NCI-H1930 (cell line): ENCODE measurements at places on chromosomes 7 and 10.

DNA sequence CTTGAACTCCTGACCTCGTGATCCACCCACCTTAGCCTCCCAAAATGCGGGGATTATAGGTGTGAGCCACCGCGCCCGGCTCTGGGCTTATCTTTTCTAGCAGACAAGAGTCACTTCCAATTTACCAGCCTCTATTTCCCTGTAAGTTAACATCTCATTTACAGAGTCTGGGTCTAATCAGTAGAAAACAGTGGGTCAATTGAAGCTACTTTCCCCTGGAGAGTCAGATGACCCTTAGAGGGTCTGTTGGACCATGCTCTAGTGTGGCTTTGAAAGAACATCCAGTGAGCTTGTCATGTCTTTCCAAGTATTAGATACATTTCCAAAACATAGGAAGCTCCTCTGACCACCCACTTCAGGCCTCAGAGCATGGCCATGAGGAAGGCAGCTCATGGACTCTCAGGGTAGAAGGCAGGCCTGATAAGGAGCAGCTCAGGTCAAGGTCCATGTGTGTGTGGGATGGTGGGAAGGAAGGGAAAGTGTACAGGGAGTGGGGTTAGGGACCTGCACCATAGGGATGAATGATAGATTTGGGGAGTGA, 27.6 kb upstream of the RBM20 start:
- no peak for DNase-seq

DNA sequence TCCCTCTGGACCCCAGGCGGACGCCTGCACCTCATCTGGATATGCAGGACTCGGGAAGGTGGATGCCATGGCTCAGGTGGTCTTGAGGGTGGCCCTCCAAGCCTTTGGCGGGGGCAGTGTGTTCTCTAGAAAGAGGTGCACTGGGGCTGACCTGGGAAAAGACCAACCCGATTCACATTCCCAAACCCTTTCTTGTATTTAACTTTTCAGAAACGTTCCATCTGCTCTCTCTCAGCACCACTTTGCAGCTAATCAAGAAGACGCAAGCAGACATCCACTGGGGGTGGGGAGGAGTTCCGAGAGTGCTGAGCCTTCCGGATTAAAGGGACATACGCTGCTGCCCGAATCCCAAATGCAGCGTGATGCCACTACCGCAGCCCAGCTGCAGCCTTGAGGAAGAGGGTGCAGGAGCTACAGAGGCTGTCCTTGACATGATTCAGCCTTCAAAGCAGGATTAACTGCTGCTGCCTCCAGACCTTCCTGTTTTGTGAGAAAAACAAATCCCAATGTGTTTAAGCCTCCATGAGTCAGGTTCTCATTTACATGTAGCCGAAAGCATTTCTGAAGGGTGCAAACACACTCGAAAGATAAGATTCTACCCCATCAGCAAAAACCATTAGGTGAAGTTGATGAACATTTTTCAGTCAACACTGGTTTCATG, 39.9 kb downstream of the RBM17 start:
- no peak for DNase-seq

DNA sequence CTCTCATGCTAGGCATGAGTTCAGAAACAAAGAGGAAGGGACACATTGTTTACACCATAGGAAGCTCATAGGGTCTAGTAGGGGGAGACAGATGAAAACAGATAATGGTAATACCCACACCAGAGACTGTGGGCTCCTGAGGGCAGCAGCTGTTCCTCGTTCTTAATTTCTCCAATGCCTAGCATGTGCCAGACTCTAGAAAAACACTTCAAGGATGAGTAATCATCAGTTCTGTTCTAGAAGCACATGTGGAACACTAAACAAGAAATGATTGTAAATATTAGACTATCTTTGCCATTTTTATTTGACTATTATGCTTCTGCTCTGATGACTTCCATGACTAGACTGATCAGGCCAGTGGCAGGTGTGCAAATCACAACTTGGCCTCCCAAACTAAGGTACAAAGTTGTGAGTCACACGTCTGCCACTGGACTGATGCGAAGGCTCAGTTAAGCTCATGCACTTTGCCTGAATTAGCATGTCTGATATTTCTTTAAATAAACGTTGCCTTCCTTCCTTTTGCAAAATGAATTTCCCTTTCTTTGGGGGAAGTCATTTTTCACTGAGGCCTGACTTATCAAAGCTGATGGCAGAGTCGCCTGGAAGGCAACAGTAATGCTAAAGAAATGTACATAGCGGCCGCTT, 89.2 kb upstream of the FGL2 start:
- DNase-seq = no peak

DNA sequence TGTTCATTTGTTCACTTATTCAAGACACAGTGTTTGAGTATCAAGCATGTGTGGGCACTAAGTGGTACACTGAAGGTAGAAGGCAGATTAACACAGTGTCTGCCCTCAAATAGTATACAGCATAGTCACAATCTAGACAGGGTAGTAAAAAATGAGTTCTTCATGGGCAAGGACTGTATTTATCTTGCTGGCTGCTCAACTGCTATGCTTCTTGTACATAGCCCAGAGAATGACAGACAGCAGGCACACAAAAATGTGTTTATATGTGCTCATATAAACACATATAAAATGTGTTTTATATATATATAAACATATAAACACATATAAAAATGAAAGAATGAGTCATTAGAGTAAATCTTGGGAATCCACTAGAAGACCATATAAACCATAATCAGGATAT, 43.1 kb downstream of the TFEC start:
- no peak for DNase-seq

GRCh38 chr10:81026591-81026990, 488.9 kb downstream of the SH2D4B start:
- DNase-seq = no peak

- DNase-seq = no peak
Observed at GRCh38 chr10:16360001-16360400, 76.8 kb upstream of the PTER start.

DNA sequence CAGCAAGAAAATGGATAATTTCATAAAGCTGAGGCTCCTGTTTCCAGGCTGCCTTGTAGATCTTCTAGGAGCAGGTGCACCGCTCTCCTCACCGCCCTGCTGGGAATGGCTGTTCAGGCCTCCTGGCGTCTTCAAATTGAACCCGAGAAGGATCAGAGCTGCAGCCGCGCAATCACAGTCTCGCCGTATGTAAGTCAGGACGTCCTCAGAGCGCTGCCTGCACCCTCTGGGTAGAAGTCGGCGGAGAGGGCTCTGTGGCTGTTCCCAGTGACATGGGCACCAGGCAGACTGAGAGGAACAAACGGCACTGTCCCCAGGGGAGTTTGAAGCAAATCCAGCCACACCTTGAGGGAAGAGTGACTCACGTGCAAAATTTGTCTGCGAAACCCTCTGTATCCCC, 476.9 kb downstream of the TCERG1L start:
- DNase-seq = no peak

GRCh38 chr10:93437086-93437945, 44.8 kb downstream of the MYOF start:
- DNase-seq = no peak

DNA sequence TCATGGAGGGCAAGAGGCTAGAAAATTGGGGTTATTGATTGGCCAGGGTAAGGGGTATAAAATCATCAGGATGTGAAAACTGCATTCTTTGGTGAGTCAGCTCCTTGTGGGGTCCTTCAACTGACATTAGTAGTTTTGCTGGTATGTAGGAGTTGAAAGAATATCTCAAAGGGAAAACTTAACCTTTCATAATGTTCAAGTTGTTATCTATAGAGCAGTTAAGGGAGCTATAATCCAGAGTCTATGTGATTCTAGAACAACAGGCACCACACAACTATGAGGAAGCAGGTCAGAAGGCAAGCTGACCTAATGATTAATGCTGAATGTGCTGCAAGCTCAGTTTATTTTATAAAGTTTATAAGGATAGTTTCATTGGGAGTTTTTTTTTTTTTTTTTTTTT, 13.7 kb downstream of the PRPS1L1 start:
- DNase-seq = no peak

GRCh38 chr10:59006511-59007306, 169.7 kb upstream of the PHYHIPL start:
- no peak for DNase-seq

DNA sequence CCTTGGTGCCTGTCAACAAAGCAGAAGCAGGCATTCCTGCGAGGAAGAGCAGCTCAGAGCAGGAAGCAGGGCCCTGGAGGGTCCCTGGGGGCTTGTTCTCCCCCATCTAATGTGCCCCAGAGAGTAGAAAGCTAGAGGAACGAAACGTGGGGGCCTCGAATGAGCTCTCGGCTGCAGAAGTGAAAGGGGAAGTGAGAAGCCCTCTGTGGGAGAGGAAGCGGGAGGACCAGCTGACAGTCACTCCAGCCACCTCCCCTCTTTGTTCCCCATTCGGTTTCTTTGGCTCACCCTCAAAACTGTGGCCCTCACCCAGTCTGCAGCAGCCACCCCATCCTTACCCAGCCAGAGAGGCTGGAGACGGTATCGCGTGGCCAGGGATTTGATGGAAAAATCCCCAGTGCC, 25.0 kb downstream of the C10orf105 start:
- DNase-seq = no peak

DNA sequence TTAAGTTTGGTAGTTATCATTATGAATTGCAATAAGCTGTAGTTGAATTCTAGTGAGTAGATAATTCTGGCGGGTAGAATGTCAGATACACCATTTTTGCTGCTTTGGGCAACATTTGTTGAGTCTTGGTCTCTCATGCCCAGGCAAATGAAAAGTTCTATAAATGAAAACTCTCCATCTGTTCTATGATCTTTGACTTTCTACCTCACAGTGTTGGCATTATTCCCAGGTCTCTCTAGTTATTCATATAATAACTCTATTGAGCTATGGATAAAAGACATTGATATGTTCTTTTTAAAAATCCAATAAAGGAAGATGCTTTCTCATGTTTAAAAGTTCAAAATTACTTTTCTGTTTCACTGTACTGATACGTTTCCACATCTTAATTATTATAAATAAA, 415.3 kb upstream of the SEMA3D start:
- DNase-seq = no peak

DNA sequence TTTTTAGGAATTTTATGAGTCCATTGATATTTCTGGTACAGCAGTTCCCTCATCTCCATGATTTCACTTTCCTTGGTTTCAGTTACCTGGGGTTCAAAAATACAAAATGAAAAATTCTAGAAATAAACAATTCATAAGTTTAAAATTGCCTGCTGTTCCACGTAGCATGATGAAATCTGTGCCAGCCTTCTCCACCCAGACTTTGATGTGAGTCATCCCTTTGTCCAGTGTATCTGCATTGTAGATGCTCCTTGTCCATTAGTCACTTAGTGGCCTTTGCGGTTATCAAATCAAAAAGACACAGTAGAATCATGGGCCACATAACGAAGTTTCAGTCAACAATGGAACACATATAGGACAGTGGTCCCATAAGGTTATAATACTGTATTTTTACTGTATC, 286.9 kb downstream of the PTEN start:
- no peak for DNase-seq

- DNase-seq = no peak
Observed at GRCh38 chr7:90411510-90411909, 8.2 kb downstream of the CLDN12 start.

DNA sequence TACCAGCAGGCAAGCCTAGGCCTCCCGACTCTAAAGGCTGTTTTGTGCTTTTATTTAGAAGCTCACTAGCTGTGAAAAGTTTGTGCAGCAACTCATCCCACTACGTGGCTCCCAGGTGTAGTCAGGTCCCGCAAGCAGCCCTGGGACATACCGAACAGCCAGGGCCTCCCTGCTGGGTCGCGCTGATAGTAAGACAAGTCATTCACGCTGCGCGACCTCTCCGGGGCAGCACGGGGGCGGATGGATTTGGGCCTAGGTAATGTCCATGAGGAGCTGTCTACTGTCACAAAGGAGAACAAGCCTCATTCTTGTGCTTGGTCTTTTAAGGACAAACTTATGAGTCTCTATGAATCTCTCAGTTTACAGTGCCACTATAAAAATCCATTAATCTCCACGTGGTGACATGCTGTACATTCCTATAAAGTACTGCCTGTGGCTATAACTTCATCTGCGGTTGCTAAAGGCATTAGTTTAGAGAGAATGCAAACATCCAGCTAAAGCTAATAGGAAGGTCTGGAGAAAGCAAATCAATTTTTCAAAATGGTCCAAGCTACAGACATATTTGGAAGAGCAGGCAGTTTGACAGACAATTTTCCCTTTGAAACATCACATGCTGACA, 546.8 kb downstream of the PHTF2 start:
- no peak for DNase-seq

DNA sequence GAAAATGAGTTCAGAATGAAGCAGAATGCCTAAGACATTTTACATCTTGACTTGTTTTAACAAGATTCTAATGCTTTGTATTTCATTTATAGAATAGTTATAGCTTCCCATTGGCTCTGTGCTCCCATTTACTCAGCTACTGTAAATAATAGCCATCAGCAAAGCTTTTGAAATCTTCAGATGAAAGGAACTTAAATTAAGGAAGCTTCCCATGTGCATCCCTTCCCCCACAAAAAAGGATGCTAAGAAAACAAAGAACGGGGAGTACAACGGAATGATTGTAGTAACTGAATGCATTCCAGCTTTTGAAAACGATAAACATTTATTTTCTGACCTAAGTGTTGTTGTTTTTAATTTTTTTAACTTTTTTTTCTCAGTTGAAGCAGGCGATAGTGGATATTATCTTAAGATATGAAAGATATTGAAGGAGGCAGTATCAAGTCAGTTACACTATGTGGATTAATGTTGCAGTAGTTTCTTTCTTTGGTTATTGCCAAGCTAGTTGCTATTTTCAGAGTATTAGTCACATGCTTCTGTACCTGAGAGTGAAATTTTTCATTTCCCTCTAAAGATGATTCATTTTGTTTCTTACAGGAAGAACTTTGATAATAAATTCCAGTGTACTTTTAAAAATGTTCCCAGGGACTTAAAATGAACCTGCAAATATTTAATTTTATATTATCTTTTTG, 129.2 kb downstream of the KCND2 start:
- DNase-seq = no peak

DNA sequence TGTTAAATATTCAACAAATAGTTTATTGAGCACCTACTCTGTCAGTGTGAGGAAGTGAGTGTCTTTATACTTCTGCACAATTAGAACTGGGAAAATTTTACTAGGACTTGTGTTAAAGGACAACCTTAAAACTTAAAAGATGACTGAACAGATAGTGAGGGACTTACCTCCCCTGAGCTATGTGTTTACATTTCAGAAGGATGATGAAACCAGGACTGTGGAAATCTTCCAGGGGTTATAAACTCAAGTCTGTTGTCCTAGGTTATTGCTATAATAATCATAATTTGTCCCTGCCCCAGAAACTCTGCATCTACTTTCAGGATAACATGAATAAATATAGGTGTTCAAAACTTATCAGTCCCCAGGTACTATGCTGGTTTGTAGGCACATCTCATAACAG, 261.0 kb upstream of the MKLN1 start:
- no peak for DNase-seq

DNA sequence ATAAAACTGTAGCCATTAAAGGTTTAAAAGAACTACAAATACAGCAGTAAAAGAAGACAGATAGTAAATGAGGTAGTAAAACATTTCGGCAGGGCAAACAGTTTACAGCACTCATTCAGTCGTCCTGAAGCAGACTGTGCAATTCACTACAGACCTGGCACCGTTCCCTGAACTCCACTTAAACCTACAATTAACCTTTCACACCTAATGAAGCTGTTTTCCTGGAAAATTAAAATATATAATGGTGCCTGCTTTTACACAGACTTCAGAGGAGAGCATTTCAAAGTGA, 335.3 kb downstream of the GFRA1 start:
- no peak for DNase-seq
